Activated CD8-positive, alpha-beta memory T cell treated with anti-CD3 and anti-CD28 coated beads, Interleukin-2, amount 10 ng/mL, durations not matched to agents 7 days and 5 days (primary cell): ENCODE measurements at places on chromosomes 2 and 18. TPM values are rescaled to one million over a fixed set of nuclear protein-coding genes. Genes with fewer than 3 reads are reported as not detected.

GRCh38 chr2:27796791-27797765 lies 25.6 kb downstream of the MRPL33 start:
- DNase-seq, result no peak

MALL gene
- not detected for total RNA-seq

ERICH2 gene
- not detected for total RNA-seq

- DNase-seq, result no peak
These were observed 175.0 kb downstream of the SH3BP4 start for GRCh38 chr2:235126768-235127167.

ARHGEF33 gene
- total RNA-seq, result 1.0 TPM

GRCh38 chr18:27713037-27713737 lies 463.7 kb downstream of the CDH2 start:
- DNase-seq, result no peak
